Activated CD4-positive, CD25-positive, alpha-beta regulatory T cell treated with anti-CD3 and anti-CD28 coated beads, Interleukin-2, amount 50 U/mL, for 24 hours (primary cell): ENCODE measurements at places on chromosomes 6 and 20.

GRCh38 chr20:56893226-56893917 is 264.3 kb downstream of the TFAP2C start:
- ATAC-seq = no peak

DNA sequence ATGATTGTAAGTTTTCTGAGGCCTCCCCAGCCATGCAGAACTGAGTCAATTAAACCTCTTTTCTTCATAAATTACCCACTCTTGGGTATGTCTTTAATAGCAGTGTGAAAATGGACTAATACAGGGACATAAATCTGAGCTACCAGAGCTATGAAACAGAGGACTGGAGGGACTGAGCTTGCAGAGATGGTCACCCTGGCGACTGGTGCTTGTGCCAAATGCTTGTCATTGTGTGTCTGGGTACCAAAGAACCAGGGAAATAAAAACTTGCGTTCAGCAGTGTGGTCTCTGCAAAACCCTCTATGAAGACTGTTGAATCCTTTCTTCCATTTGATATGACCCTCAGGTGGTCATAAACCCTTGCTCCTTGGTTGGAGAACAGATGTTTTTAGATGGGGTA is 105.1 kb upstream of the PRL start:
- no peak for ATAC-seq

DNA sequence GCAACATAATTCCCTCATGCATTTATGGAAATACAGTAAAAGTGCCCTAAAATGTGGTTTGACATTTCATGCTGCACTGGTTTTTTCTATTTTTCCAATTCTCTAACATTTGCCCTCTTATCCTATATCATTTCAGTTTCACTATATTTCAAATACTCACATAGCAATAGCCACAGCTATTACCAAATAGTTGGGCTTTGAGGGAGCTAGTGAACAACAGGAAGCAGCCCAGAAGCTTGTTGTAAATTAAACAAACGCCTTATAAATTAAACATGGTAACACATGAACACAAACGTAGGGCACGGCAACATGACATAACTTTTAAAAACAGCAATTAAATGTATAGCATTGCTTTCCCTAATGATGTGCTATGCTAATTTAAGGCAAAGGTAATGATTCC is 469.0 kb downstream of the CDC5L start:
- ATAC-seq = no peak

GRCh38 chr6:96645106-96645505 is 82.2 kb downstream of the FHL5 start:
- no peak for ATAC-seq

- no peak for ATAC-seq
Observed at GRCh38 chr6:143328876-143329275, 121.6 kb downstream of the ADAT2 start.

- no peak for ATAC-seq
Observed at GRCh38 chr6:73671911-73672685, 18.3 kb upstream of the SLC17A5 start.

GRCh38 chr6:34242252-34243130 is 5.8 kb downstream of the HMGA1 start:
- ATAC-seq = no peak

GRCh38 chr6:160960839-160961238 is 30.7 kb upstream of the MAP3K4 start:
- no peak for ATAC-seq

DNA sequence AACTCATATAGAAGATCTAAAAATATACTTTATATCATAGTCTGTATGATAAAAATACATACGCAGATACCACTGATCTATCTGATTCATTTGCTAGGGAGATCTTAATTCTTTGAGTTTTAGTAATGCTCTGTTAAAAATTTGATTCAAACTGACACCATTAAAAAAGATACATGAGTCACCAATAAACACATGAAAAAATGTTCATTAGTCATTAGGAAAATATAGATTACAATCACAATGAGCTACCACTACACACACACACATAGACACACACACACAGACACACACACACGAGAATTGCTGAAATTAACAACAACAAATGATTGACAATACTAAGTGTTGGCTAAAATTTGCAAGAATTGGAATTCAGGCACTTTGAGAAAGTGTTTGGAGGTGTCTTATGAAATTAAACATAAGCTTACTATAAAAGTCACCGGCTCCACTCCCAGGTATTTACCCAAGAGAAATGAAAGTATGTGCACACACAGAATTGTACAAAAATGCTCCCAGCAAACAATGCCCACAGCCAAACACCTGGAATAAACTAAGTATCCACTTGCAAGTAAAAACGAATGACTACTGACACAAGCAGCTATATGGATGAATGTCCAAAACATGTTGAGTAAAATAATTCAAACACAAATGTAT is 117.7 kb upstream of the GGTLC1 start:
- ATAC-seq = no peak

- no peak for ATAC-seq
Observed at GRCh38 chr6:47303342-47303741, 6.4 kb downstream of the TNFRSF21 start.

- no peak for ATAC-seq
Observed at GRCh38 chr20:11851646-11852045, 66.0 kb upstream of the BTBD3 start.

DNA sequence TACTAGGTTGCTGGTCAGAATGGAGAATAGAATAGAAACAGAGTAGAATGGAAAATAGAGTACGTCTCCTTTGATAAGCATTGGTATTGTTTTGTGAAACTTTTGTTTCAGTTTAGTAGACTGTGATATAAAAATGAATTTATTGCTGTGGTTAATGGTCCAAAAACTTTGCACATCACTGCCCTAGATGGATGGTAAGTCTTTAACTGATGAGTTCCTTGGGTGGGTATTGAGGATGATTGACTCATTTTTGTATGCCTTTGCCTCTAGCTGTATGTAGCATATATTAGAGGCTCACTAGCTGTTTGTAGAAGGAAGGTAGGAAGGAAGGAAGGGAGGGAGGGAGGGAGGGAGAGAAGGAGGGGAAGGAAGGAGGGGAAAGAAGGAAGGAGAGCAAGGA is 48.3 kb downstream of the ZDHHC14 start:
- peak; percentile 58 for ATAC-seq

DNA sequence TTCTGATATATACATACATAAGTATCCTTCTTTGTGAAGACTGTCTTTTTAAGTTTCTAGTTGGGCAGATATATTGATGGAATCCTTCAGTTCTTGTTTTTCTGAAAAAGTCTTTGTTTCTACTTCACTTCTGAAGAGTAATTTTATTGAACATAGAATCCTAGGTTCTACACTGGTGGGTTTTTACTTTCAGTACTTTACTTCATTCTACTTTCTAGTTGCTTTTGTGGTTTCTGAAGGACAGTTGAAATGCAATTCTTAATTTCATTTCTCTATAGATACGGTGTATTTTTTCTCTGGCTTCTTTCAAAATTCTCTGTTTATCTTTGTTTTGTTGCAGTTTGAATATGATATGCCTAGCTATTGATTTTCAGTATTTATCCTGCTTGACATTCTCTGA is 105.3 kb downstream of the HMGCLL1 start:
- no peak for ATAC-seq

DNA sequence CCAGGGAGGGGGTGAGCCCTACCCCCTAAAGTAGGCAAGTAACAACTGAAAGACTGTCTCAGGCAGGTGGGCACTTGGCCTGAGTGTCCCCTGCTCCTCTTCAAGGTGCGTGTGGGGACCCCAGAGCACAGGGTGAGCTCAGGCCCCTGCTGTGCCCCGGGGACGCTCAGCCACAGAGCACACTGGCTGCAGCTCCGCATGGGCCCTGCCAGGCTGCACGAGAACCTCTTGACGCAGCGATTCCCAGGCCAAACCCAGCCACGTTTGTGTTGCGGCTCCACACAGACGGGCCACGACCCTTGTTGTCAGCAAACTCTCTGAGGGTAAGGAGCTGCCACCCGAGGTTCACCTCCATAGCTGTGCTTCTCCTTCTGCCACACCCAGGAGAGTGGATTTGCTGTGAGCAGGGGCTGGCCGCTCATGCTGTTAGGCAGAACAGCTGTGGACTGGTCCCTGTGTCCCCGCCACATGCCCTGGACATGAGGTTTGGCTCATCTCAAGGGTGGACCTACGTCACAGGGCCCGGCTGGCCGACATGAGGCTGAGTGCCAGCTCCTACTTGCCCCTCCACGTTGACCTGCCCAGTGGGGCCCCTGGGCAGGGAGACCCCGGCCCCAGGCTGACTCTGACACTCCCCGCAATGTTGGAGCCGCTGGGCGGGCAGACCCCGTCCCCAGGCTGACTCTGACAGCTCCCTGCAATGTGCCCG is 29.7 kb upstream of the GATA5 start:
- no peak for ATAC-seq

GRCh38 chr6:1765160-1765903 is 155.6 kb downstream of the FOXC1 start:
- ATAC-seq = no peak

DNA sequence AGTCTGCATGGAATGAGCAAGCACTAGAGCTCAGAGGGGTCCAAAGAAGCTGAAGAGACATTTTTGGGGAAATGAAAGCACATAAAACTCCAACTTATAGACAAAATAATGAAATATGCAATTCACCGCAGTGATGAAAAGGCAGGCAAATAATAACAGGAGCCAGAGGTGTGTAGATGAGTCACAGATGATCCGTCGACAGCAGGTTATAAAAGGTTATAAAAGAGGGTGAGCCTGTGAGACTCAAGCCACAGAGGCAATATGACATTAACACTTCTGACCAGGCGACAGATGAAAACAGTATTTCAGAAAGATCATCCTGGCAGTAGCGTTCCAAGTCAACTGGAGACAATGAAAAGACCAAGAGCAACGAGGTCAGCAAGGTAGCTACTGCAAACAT is 35.8 kb upstream of the ANKRD60 start:
- no peak for ATAC-seq

DNA sequence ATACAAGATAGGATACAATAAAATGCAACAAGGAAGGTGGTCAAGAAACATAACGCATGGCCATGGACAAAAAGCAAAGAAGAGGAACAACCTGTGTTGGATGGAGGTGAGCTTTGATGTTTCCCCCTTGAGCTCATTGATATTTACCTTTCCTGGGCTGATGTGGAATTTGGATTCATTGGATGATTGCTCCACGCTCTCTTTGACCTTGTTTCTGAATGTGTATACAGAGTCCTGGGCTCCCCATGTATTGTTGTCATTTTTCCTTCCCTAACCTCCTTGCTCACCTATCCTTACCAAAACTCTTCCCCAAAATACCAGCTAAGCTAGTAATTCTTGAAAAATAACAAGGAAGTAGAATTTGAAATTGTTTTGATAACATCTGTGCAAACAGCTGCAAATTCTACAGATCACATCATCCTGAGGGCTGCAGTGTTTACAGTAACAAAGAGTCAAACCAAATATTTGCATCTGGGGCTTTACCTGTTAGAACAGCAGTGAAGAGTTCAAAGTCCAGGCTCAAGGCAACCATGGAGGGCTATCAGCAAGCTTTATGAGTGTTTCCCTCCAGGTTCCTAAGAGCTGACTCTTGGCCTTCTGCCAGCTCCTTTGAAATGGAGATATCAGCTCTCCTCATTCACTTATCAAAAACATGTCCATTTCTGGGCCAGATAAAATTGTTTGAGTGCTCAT is 214.3 kb upstream of the MARCKS start:
- peak; percentile 9 for ATAC-seq

DNA sequence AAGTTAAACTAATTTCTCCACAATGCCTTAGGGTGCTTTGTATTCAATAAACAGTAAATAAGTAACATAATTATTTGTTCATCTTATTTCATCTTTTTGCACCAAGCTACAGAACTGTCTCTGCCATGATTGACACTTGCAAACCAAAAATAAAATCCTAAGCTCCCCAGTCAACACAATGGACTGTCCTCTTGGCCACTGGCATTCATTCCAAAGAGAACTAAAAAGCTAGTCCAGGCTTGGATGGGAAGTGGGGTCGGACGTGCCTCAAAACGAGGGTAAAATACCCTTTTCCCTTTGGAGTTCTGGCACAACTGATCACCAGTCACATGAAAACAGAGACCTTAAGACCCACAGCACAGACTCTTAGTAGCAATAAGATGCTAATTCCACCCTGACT is 66.4 kb upstream of the THBS2 start:
- ATAC-seq = no peak

GRCh38 chr20:52895235-52895634 is 76.9 kb upstream of the TSHZ2 start:
- no peak for ATAC-seq

- no peak for ATAC-seq
Observed at GRCh38 chr6:13268913-13269518, 59.3 kb downstream of the TBC1D7 start.

GRCh38 chr6:41560431-41561192 is 14.4 kb downstream of the FOXP4 start:
- peak; percentile 93 for ATAC-seq

DNA sequence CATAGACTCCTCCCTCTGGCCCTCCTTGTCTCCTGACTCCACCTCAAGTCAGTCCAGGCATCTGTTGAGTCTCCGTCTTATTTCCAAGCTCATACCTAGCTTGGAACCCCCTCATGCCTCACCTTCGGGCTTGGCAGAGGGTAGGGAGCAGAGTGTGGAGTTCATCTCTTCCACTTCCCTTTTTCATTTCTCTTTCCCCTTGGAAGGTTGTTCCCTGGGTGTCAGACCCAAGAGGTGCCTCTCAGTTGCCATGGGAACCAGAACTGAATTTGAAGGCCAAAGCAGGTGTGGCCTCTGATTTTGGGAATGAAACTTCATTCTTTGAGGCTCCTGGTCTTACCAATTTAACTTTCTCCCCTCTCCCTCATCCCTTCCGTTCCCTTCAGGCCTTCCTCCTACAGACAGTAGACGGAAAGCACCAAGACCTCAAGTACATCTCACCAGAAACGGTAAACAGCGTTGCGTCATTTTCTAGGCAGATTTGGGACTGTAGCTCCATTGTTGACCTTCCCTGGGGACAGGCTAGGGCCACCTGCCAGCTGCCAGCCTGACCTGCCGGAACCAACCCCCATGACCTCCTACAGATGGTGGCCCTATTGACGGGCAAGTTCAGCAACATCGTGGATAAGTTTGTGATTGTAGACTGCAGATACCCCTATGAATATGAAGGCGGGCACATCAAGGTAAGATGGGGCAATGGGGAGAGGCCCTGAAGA is 6.6 kb downstream of the CDC25B start:
- ATAC-seq = no peak
